ENCODE measurements at places on chromosomes 2 and 18. TPM values are rescaled to one million over a fixed set of nuclear protein-coding genes. Genes with fewer than 3 reads are reported as not detected.
A peak's percentile ranks its signal among the peaks of the same experiment; 100 is the strongest.

The FTCDNL1 gene
- 2.2 TPM for total RNA-seq

The RASGRP3 gene
- total RNA-seq, result 8.6 TPM

The BCL2 gene
- total RNA-seq, result 9.1 TPM

The KCNG2 gene
- total RNA-seq, result not detected

The UCN gene
- total RNA-seq, result 2.9 TPM

The ASB3 gene
- total RNA-seq, result 14.8 TPM

The SPEG gene
- total RNA-seq, result 21.1 TPM

The ARPC2 gene
- total RNA-seq, result 312 TPM

The SAG gene
- total RNA-seq, result 0.47 TPM

The REG1B gene
- total RNA-seq, result not detected

The KIAA2012 gene
- total RNA-seq, result not detected

The PROKR1 gene
- not detected for total RNA-seq

DNA sequence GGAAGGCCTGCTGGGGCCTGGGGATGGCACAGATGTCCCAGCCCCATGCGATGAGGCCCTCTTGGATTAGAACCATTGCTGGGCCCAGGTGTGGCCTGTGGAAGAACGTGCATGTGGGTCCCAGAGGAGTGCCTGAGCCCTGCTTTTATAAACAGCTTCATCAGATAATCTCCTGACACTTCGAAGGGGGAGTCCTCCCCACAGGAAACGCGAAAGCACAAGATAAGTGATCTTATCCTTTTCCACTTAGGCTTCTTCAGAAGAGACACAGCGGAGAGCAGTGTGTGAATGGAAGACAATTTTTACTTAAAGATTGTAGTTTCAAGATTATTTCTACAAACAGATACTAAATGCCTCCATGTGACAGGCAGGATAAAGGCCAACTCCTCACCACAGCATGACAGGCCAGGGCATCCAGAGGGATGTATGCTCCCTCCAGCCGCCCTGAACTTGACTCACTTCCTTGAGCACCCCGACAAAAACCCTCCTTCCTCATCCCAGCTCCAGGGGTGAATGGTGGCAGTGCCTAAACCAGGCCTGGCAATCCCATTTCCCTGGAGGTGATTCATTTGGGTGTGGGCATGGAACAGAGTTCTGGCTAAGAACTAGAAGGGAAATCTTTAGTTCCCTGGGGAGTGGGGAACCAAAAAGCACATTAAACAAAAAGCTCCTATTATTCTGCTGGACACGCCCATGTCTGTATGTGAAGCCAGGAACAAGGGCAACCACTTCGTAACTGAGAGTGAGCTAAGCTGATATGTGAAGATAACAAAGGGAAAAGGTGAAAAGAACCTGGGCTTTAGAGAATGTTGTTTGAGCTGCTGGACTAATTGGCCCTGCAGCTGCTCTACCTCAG is 56.2 kb upstream of the TMEM163 start:
- no peak for DNase-seq

DNA sequence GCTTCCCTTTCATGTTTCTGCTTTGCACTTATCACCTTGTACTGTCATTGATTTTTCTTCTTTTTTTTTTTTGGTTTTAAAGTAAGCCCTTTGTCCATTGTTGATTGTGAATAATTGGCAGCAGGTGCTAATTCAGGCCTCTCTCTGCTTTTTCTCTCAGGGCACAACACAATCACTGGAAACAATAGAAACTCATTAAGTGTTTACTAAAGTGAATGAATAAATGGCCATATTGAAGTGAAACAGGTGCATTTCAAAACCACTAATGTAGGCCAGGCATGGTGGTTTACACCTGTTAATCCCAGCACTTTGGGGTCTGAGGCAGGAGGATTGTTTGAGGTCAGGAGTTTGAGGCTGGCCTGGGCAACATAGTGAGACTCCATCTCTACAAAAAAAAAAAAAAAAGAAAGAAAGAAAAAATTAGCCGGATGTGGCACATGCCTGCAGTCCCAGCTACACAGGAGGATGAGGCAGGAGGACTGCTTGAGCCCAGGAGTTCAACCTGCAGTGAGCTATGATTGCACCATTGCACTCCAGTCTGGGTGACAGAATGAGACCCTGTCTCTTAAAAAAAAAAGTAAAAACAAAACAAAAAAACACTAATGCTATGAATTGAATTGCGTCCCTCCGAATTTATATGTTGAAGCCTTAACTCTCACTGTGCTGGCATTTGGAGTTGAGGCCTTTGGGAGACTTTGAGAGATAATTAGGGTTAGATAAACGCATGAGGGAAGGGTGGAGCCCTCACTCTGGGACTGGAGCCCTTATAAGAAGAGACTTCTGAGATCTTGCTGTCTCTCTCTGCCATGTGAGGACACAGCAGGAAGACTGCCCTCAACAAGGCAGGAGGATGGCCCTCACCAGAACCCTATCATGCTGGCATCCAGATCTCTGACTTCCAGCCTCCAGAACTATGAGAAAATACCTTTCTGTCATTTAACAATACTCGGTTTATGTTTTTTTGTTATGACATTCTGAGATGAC is 19.9 kb downstream of the SLC38A11 start:
- DNase-seq, result no peak

- DNase-seq, result peak; percentile 66
These were observed 555.8 kb upstream of the ID2 start for GRCh38 chr2:8125741-8126711.

GRCh38 chr2:157393348-157393747 is 50.5 kb downstream of the CYTIP start:
- no peak for DNase-seq

DNA sequence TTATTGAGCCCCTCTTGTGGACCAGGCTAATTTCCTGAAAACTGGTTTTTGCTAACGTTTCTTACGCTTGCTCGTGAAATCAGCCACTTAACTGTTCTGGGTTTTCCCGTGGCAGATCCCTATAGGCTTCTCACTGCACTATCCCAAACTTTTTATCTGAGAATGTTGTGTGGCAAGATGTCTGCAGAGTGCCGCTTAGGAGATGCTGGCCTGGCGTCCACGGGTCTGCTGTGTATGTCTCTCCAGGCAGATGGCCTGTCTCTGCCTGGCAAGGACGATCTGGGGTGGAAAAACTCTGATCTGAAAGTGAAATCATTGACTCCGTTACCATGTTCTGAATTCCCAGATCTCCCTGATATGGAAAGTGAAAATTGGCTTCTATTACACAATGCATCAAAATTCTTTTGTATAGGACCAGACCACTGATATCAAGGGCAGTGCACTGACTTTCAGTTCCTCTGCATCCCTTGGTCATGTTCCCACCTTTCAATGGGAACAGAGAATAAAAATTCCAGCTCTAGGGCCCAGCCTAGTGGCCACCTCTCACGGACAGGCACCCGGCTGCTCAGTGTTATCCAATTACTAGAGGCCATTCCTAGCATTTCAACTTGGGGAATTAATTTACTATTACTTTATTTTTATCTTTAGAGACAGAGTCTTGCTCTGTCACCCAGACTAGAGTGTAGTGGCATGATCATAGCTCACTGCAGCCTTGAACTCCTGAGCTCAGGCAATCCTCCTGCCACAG is 154.6 kb downstream of the ACOXL start:
- no peak for DNase-seq

DNA sequence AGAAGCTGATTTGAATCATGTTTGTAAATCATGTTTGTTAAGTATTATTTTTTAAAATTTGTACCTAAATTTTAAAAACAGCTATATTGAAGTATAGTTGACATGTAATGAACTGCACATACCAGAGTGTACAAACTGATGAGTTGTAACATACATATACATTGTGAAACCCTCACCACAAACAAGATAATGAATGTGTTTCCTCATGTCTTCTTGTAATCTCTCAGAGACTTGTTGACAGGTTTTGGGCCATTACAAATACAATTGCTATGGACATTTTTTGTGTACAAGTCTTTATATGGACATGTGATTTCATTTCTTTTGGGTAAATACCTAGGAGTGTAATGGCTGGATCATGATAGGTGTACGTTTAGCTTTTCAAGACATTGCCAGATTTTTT is 21.5 kb downstream of the WDR43 start:
- DNase-seq, result no peak

GRCh38 chr18:13387855-13388548 is 169.4 kb downstream of the LDLRAD4 start:
- DNase-seq, result no peak

DNA sequence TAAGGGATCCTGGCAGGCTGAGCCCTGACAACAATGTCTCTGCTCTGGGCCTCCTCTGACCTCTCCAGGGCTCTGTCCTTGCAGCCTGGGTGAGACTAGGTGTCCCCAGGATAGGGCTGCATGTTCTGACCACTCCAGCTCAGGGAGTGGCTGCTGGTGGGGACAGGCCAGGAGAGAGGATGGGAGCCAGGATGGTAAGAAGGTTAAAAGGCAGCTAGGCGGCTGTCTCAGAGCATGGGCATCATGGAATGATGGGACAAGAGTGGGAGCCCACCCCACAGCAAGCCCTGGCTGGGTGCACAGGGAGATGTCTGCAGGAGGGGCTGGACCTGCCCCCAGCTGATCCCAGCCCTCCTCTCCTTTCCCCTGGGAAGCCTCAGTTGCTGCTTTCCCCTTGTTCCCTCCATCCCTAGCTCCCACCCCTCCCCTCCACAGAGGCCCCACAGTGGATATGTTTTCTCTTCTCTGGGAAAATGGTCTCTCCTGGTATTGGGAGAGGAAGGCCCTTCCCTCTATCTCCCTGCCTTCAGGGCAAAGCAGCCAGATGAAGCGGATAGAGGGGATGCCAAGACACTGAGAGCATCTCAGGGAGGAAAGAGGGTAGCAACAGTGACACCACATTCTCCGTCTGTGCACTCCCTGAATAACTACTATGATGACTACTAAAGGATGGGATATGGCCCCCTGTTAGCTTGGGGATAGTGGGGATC is 334.3 kb downstream of the DYSF start:
- DNase-seq, result no peak

DNA sequence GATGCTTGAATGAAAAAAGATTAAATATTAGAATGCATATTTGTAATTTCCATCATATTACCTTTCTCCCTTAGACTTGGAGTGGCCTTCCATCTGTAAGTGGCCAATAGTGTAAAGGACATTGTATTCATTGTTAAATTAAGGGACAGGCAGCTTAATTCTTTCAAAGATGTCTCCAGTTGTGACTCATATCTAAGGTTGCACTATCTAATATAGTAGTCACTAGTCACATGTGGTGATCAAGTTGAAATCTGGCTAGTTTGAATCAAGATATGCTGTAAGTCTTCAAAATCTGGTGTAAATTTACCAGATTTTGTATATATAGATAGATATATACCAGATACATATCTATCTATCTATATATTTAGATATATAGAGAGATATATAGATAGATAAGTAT is 52.4 kb upstream of the AGPS start:
- DNase-seq, result no peak

- DNase-seq, result no peak
These were observed 234.0 kb downstream of the LRRTM1 start for GRCh38 chr2:80070587-80070986.

- peak; percentile 47 for DNase-seq
These were observed 34.1 kb downstream of the HK2 start for GRCh38 chr2:74867841-74868658.

DNA sequence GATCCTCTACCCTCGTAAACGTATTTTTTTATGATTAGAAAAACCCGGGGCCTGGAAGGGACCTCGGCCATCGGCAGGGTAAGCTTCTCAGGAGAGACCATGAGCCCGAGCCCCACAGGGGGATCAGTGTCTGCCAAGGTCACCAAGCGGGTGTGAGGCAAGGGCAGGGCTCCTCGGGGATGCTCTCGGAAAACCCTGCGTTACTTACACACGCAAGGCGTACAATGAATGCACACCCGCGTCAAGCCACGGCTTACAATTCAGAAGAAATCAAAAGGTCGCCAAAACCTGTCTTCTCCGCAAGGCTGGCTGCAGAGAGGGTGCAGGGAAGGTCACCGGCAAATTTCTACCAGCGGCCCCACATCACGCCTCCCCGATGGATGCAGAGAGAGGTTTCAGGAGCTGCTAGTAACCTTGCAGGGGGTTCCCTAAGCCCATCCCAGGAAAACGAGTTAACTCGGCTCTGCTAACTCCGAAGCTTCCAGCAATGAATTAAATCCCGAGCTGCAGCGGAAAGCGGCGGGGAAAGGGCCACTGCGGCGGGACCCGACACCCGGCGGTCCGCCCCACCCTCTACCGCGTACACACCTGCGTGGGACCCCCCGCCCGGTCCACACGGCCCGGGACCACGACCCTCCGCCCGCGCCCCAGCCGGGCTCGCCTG is 638 bp downstream of the ST3GAL5 start:
- peak; percentile 39 for DNase-seq

GRCh38 chr2:160408173-160408958 is 85.2 kb downstream of the RBMS1 start:
- peak; percentile 33 for DNase-seq

DNA sequence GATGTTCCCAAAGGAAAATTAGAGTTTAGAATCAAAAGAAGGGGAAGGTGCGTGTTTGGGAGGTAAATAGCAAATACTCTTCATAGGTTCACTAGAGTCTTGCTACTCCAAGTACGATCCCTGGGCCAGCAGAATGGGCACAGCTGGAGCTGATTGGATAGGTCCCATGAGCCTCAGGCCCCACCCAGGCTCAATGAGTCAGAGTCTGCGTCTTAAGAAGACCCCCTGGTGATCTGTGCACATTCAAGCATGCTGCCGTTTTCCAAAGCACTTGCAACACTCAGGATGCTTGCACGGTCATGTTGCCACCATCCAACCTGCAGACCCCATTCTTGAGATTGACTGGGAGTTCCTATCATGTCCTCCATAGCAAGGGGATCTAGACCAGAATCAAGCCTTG is 40.5 kb downstream of the ABCG8 start:
- no peak for DNase-seq

GRCh38 chr2:143907801-143908200 is 612.1 kb downstream of the ZEB2 start:
- DNase-seq, result no peak

GRCh38 chr2:239669899-239670460 is 269.2 kb upstream of the HDAC4 start:
- DNase-seq, result no peak

GRCh38 chr2:237404413-237404812 is 9.6 kb downstream of the COL6A3 start:
- no peak for DNase-seq

DNA sequence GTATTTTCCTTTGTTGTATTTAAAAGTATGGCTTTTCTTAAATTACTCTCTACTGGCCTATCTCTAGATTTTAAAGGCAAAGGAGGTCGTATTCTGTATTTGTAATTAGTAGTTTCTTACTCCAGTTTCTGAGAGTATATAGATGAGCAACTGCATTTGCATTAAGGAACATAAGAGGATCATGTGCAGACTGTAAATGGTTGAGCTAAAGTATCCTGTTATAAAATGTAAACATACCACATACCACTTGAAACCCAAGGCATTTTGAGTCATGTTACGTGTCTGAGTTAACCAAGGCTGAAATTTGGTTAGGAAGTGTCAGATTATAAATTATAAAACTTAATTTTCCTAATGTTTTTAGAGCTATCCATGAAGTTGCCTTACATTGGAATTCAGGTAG is 76.3 kb downstream of the GPD2 start:
- no peak for DNase-seq

DNA sequence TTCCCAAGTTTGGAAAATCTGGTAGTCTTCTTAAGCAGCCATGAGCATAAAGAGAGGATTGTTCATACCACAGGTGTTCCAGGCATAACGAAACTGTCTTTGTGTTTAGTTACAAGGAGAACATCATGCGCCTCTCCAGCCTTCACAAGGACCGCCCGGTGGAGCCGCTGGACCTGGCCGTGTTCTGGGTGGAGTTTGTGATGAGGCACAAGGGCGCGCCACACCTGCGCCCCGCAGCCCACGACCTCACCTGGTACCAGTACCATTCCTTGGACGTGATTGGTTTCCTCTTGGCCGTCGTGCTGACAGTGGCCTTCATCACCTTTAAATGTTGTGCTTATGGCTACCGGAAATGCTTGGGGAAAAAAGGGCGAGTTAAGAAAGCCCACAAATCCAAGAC is 6.0 kb upstream of the MROH2A start:
- DNase-seq, result no peak

- no peak for DNase-seq
These were observed 397.2 kb upstream of the FANCL start for GRCh38 chr2:58638256-58638805.
